ENCODE measurements at places on chromosomes 4 and X.

DNA sequence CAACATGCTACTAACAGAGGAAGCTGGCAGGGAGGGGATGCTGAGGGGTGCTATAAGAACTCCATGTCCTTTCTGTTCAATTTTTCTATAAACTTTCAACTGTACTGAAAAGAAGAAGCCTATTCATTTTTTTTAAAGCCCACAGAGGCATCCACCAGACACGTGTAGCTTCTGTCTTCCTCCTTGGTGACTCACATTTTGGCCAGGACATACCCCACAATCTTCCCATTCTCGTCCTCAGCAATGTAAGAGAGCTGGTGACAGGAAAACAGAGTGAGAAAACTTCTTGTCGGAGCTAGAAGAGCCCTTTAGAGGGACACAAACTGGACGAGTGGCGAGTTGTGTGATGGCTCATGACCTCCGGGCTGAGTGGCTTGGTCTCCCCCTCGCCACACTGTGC is 1.1 kb downstream of the NAA10 start:
- DNase-seq, result no peak

- no peak for DNase-seq
These were observed 101.6 kb upstream of the JADE1 start for GRCh38 chr4:128707864-128708263.

DNA sequence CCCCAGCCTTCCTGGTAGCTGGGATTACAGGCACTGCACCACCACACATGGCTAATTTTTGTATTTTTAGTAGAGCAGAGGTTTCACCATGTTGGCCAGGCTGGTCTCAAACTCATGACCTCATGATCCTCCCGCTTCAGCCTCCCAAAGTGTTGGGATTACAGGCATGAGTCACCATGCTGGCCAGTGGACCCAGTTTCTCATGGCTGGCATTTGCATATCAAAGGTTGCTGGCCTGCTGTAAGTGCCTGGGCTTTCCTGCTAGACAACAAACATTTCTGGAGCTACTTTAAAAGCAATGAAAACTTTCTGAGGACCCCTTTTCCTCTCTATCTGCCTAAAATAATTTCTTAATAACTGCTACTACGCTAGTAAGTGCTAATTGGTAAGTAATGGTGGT is 228.2 kb downstream of the PCDH10 start:
- DNase-seq, result no peak

DNA sequence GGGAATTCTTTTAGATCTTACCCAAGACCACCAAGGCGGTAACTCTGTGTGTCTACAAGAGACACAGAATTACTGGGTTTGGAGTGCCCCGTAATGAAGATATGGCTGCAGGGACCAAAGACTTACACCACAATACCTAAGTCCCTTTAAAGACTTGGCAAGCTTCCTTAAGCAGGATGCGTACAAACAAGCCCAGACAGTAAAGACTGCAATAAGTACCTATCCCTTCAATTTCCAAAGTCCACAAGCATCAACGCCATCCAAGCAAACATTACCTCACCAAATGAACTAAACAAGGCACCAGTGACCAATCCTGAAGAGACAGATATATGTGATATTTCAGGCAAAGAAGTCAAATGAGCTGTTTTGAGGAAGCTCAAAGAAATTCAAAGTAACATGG is 42.3 kb upstream of the RNF128 start:
- no peak for DNase-seq

All from activated CD8-positive, alpha-beta memory T cell treated with anti-CD3 and anti-CD28 coated beads for 1 hour (primary cell).